Hematopoietic multipotent progenitor cell treated with erythropoietin and hydrocortisone succinate and interleukin-3 and kit ligand, for 4 days (in vitro differentiated cells): ENCODE measurements at places on chromosomes 2 and 18.

- DNase-seq, result no peak
Measured at GRCh38 chr2:233314180-233314925, 6.7 kb downstream of the SAG start.

DNA sequence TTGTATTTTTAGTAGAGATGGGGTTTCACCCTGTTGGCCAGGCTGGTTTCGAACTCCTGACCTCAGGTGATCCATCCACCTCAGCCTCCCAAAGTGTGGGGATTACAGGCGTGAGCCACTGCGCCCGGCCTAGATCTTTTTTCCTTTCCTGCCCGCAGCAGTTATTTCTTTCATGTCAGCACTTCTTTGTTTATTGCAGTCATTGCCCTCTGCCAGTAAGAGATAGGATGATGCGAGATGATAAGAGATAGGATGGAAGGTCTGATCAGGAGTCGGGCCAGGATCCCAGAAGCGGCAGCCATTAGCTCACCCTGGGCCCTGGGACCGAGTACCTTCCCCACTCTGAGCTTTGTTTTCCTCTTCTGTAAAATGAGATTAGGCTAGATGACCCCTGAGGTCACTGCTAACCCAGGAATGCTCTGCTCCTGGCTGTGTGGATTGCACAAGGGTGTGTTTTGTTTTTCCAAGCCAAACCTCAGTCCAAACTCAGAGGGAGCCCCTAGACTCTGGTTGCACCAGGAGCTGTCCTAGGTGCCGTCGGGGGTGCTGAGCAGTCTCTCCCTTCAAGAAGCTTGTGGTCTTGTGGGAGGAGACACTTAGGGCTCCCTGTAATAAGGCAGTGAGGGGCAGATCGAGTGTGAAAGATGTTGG, 63.3 kb downstream of the LPIN1 start:
- DNase-seq, result no peak

DNA sequence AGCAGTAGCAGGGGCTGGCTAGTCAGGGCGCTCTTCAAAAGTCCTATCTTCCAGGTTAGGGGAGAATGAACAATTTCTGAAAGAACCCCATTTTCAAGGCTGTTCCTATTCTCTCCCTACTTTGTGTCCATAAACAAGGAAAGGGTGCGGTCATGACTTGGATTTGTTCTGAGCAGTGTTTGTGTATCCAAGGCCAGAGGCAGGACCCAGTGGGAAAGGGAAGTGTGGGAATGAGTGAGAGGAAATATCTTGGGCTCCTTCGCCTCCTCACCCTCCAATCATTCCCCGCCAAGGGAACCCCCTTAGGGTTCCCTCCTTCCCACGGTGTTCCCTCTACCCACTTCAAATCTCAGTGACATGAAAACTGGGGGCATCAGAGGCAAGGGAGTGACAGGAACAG, 25.5 kb upstream of the SPTBN1 start:
- DNase-seq, result no peak

GRCh38 chr18:56709463-56709862, 58.3 kb downstream of the WDR7 start:
- peak; percentile 76 for DNase-seq

GRCh38 chr2:221562226-221562625, 9.9 kb downstream of the EPHA4 start:
- DNase-seq, result no peak

- no peak for DNase-seq
Measured at GRCh38 chr2:238346544-238346943, 26.2 kb downstream of the TRAF3IP1 start.

GRCh38 chr2:189008555-189009262, 34.5 kb downstream of the COL3A1 start:
- no peak for DNase-seq

DNA sequence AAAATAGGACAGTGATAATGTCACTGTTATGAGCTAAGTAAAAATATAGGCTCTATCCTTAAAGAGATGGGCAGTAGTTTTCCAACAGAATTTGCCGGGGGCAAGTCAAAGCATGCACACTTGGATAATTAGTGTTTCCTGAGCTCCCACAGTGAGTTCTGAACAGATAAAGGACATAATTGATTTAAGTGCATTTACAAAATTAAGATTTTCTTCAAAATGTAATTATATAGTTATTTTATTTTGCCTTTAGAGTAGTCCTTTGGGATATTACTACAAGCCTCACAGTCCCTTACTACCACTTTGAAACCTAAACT, 107.6 kb downstream of the RAPGEF4 start:
- DNase-seq, result no peak

DNA sequence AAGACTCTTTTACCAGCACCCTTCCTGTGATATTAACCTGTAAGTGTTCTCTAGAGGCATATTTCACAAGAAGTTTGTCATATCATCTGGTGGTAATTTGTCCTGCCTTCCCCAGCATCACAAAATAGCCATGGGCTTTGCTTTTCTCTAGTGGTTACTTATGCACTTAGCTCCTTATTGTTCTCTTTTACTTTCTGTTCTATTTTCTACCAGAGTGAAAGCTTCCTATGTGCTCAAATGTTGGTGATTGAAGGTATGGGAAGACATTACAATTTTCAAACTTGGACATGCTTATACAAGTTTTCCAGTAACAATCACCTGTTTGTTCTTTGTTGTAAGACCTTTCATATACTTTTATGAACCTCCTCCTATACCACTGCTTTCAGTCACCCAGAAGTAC, 87.0 kb upstream of the KCNH7 start:
- no peak for DNase-seq

GRCh38 chr2:166417669-166418068, 41.9 kb upstream of the SCN9A start:
- DNase-seq, result peak; percentile 72

DNA sequence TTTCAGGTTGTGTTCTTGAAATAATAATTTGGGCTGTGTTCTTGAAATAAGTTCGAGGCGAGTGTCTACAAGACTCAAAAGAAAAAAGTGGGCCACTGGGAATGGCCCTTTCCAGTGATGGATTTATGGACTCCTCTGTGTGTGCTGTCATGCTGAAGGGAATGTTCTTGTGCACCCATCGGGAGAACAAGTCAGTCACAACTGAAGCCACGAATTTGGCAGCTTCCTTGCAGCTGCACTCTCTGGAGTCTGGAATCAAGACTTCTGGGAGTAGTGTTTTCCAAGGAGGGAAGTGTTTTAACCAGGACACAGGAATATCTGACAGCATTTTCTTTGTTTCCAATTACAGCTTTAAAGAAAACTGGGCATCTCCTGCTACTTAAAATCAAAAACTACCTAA, 620 bp downstream of the SLC14A1 start:
- no peak for DNase-seq

DNA sequence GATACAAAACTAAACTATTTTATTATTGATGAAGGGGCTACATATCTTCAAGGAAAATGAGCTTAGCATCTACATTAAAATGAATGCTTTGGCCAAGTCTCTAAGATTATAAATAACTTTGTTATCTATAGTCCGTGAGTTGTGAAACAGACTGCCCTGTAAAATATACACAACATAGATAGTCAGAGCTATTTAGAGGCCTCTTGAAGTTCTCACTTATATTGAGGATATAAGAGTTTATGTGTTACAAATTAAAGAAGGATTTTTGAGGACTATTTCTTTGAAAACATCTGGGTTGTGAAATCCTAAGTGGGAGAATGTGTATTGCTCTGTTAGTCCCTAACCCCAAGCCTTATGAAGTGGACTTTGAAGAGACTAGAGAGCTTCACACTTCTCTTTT, 292.0 kb upstream of the CDH2 start:
- DNase-seq, result no peak

DNA sequence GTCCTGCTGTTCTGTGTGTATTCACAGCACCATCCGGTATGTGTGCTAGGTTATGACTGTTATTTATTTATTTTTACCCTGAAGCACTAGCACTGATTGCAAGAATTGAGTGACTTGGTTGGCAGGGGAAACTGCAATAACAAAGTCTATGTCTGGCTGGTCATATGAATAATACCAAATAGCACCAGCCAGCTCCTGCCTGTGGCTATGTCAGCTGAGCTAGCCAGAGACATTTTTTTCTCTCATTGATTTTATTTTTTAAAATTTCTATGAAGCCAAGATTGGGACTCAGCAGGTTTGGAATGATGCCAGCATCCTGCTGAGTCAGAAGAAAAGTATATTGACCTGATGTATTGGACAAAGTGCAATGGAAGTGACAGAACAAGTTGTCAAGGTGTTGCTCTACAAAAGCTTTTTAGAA, 188.5 kb upstream of the CDH2 start:
- no peak for DNase-seq

GRCh38 chr2:212791569-212791968, 253.0 kb upstream of the ERBB4 start:
- peak; percentile 56 for DNase-seq

- DNase-seq, result peak; percentile 66
Measured at GRCh38 chr18:9608298-9608697, 6.1 kb downstream of the PPP4R1 start.

GRCh38 chr2:10834068-10834655, 21.6 kb upstream of the PDIA6 start:
- peak; percentile 18 for DNase-seq

DNA sequence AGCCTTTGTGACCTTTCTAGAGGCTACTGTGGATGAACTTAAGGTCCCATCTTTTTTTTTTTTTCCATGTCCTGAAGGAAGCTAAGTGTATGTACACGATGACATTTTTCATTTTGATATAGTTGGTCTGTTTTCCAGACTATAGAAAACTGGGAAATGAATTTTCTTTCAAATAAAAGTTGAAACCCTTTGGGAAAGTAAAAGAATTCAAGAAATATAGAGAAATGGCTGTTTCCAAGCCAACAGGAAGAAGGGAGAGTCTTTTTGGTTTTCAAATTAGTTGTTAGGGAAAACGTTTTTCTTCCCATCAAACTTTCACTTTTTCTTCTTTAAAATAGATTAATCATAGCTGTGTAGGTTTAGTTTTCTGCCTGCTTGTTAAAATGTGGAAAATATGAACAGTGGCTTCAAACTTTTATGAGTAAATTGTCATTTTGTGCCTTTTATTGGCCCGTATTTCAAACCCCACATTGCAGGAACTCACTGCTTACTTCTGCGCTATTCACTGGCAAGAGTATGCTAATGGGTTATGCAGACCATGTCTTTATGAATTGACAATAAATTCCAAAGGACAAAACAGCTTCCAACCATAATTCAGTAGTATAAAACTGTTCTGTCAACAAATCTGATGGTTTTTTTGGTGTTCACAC, 27.7 kb upstream of the LYPD1 start:
- no peak for DNase-seq

GRCh38 chr2:150859877-150860276, 372.4 kb upstream of the RND3 start:
- no peak for DNase-seq

DNA sequence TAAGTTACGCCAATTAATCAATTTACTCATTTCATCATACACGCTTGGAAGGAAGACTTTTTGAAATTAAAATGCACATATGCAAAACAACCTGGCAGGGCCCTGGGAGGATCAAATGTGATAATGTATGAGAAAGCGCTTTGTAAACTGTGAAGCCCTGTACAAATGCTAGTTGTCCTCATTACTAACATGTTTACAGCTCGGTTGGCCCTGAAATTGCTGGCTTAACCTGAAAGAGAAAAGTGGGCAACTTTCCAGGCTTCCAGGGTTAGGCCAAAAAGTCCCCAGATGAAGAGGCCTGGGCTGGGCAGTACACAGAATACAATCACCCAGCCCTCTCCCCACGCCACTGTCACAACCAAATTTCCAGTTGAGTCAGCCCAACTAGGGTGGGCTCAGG, 60.2 kb downstream of the DNMT3A start:
- no peak for DNase-seq

- DNase-seq, result peak; percentile 67
Measured at GRCh38 chr2:166091439-166091838, 36.4 kb downstream of the SCN1A start.

GRCh38 chr2:11234309-11234708, 79.0 kb downstream of the SLC66A3 start:
- DNase-seq, result peak; percentile 59

DNA sequence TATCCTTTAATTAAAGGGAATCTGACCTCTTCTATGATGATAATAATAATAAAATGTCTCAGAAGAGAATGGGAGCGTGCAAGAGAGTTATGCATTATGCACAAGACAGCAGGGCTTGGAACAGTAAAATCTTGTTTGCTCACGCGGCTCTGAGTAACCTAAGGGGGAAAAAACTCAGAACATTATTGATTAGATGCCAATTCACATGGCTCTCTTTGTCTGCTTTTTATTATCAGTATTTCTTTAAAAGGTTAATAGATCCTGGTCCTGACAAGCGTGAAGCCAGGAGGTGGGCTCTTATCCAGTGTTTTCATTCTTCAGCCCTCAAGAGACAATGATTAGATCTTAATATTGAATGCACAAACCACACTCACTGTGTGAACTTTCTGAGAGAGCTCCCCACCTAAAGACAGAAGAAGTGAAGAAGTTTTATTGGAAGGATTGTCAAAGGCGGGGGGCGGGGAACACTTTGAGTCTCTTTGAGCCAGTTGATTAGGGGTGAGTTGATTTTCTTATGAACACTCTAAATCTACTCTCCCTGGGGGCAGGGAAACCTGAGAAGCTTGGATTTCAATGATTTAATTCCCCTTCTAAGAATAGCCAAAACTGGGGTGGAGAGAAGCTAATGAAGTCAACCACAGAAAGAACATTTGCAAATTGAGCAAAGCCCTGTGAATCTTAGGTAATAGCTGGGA, 127.5 kb upstream of the CTAGE1 start:
- DNase-seq, result no peak

GRCh38 chr2:51880153-51880552, 848.2 kb upstream of the NRXN1 start:
- DNase-seq, result no peak

DNA sequence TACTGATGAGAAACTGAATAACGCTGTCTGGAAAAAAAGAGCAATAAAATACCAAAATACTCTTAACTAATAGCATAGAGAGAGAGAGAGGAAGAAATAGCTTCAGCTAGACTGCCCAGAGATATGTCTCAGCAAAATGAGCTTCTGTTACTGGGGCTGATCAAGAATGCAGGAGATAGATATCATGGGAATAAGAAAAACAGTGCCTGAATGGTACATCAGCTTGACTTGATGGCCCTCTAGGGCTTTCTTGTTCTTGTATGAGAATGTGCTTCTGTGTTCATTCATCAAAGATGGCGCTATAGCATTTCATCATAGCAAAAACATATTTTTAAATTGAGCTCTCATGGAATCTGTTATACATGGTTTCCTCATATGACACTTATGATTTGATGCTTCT, 151.2 kb downstream of the CALCRL start:
- DNase-seq, result no peak

GRCh38 chr18:54673936-54674335, 82.9 kb downstream of the DYNAP start:
- no peak for DNase-seq
